NCI-H82 (cell line): ENCODE measurements at places on chromosomes 1 and 21.

DNA sequence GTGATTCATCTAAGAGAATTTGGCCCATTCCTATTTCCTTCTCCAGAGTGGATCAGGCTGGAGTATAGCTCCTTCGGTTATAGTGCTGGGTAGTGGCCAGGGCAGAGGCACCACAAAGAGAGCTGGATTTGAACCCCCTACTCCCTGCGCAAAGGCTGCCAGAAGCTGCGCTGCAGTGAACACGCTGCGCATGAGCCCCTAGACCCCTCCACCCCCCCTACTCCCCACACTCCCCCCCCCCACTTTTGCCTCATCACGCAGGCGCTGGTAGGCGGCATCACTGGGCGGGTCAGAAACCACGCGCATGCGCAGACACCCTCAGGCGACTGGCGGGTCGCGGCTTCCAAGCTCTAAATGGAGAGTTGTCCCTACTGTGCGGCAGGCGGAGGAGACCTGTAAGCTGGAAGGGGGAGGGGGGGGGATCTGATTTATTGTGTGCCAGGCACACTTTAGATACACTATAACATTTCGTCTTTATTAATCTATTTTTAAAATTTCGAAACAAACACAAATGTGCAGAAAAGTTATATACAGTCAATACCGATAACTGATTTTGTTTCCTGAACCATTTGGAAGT is 38.7 kb upstream of the HMGN1 start:
- DNase-seq, result peak; percentile 98

GRCh38 chr1:95033843-95034242 is 38.9 kb downstream of the ALG14 start:
- DNase-seq, result no peak

DNA sequence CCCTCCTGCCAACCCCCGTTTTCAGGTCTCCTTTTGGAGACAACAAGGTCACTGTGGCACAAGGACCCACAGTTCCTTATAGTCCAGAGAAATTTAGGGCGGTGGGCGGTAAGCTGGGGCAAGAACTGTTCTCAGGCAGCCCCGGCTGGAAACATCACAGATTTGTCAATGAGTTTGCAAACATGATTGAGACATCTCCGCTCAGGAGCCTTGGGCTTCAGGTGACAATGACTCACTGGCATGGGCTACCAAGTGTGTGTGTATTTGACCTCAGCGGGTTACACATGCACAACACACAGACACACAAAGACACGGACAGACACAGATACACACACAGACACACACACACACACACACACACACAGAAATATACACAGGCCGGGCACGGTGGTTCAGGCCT is 58.2 kb upstream of the ABCG1 start:
- DNase-seq, result no peak

DNA sequence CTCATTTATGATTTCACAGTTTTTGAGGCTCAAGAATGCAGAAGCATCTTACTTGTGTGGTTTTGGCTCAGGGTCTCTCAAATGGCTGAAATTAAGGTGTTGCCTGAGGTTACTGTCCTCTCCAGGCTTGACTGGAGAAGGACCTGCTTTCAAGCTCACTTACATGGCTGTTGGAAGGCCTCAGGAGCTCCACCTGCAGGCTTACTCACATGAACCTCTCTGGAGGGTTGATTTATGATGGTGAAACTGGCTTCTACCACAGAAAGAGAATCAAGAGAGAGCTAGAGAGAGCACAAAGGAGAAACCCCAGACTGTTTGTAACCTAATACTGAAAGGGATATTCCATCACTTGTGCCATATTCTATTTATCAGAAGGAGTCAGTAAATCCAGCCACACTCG is 6.2 kb upstream of the KCNK2 start:
- DNase-seq, result peak; percentile 75

GRCh38 chr1:231931846-231932454 is 305.4 kb downstream of the DISC1 start:
- DNase-seq, result peak; percentile 76

GRCh38 chr21:15003463-15004135 is 61.2 kb downstream of the NRIP1 start:
- DNase-seq, result peak; percentile 87
